D341Med (cell line): ENCODE measurements at places on chromosomes 7 and 10.
A peak's percentile ranks its signal among the peaks of the same experiment; 100 is the strongest.

GRCh38 chr10:113550365-113550764 lies 2.5 kb upstream of the HABP2 start:
- DNase-seq: no peak

DNA sequence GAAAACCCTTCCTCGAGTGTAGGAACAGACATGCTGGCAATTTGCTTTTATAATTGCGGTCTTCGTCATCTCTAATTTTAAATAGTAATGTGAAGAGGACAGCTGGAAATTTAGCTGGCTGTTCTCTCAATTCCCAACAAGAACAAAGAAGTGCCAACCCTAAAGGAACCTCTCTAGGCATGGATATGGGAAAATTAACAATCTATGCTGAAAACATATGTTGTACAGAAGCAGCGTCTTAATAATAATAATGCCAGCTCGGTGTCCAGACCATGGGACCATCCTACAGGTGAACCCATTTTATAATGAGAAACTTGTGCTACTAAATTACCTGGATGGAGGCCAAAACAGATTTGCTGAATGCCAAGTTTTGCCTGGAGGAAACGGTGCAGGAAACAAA lies 641.4 kb upstream of the MGMT start:
- no peak for DNase-seq

- DNase-seq: no peak
Measured at GRCh38 chr10:88045656-88046415, 182.4 kb downstream of the PTEN start.

DNA sequence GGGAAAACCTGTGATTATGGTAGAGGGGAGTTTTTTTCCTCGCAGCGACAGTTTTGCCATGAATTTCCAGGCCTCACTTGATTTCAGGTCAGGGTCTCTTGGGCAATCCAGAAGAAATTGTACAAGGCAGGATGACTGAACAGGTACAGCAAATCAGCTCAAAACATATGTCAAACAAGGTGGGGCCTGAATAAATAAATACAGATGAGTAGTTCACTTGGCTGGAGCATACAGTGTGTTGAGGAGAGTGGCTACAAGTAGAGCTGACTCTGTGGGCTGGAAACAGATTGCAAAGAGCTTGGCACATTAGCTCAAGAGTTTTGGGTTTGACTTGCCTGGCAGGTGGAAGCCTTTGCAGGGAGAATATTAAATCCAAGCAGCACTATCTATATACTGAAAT lies 15.0 kb downstream of the GIMAP8 start:
- no peak for DNase-seq

DNA sequence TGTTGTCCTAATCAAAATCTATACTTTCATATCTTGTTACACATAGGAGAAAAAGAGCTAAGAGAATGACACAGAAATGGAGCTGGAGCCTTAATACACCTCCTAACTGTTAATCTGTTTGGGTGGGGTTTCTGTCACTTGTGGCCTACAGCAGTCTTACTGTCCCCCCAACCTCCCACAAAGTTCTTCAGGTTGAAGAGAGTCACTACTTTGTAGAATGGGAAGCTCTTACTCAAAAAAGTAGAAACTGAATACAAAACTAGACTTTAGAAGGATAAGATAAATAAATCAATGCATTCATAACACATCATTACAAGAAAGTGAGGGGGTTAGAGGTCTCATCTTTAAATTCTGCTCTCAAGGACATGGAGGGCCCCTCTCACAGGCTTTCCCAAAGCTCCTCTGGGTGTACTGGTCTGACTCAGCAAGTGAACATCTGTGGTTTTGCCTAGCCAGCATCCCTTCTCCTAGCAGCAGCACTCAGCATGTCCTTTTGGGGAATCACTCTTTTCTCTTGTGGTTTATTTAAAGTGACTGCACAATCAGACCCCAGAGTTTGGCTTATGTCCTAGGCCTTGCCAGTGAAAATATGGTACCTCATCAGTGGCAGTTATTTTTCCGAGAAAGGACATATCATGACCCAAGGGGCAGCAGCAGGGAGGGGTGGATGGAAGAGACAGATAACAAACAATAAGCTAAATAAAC lies 2.0 kb upstream of the BLVRA start:
- DNase-seq: no peak

DNA sequence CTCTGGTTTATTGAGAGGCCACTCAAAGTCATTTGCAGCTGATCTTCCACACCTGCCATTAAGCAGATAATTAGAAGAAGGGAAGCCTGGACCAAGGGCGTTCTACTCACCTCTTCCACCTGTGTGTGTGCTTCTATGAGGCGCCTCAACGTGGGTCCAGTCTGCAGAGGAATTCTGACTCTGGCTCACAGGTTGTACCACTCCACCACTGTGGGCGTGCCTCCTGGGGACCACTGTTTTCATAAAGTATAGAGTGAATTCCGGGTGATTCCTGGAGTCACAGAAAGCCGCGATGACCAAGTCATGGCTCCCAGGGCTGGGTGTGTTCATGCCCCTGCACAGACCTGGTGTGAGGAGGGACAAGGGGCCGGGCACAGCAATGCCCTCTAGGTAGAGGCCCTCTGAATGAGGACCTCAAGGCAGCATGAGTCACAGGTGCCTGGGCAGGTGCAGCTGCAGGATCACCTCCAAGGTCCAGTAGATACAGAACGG lies 408.3 kb upstream of the MGMT start:
- no peak for DNase-seq

- DNase-seq: no peak
Measured at GRCh38 chr10:72351479-72351878, 3.2 kb downstream of the DNAJB12 start.

- DNase-seq: no peak
Measured at GRCh38 chr10:20623546-20623945, 273.6 kb downstream of the NEBL start.

GRCh38 chr10:95278061-95278988 lies 12.5 kb downstream of the PDLIM1 start:
- no peak for DNase-seq

DNA sequence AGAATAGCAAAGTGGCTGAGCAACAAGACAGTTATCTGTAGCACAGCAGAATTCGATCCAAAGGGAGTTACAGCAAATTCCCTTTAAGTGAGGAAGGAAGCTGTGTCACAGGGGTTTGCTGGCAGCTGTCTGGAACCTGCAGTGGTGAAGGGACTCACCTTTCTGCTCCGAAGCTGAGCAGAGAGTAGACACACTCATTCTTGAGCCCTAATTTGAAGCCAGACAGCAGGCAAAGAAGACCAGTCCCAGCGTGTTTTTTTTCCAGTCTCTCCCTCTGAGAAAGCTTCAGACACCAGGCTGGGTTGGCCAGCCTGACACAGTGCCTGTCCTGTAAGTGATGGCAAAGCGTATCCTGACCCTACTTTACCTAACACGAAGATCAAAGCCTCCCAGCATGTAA lies 210.7 kb downstream of the TRIL start:
- no peak for DNase-seq

GRCh38 chr7:154844955-154845354 lies 158.0 kb downstream of the PAXIP1 start:
- no peak for DNase-seq

- no peak for DNase-seq
Measured at GRCh38 chr7:12596225-12596790, 25.8 kb downstream of the SCIN start.

DNA sequence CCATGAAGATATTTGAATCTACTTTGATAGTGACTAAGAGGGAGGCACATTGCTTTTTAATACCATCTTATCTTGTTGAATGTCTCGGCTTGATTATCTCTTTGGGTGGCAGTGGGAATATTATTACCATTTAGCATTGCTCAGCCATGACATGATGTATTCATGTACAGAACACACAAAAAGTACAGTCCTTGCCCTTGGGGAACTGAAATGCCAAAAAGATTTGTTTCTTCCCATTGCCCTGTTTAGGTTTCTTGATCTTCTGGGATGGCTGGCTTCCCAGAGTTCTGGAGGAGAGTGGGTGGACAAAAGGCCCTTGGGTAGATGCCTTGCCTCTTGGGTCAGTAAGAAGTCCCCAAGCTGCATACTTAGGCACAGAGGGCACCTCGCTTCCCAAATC lies 23.8 kb downstream of the SUFU start:
- no peak for DNase-seq

DNA sequence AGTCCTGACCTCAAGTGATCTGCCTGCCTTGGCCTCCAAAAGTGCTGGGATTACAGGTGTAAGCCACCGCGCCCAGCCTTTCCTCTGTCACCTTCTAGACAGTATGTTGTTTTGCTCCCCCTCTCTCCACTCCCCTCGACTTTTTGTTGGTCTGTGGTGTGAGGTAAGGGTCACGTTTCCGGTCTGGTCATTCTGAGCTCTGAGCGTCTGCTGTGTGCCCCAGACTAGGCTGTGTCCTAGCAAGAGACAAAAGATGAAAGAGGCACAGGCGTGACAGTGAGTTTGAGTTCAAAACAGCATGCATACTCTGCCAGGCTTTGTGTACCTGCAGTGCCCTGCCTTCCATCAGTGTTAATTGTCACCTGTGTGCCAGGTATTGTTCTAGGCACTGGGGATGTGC lies 87.4 kb upstream of the PPIF start:
- DNase-seq: no peak

- DNase-seq: no peak
Measured at GRCh38 chr10:35913628-35914027, 271.5 kb upstream of the FZD8 start.

GRCh38 chr10:91210435-91210834 lies 10.0 kb upstream of the PCGF5 start:
- DNase-seq: no peak

- DNase-seq: no peak
Measured at GRCh38 chr7:15794801-15795200, 108.3 kb upstream of the MEOX2 start.

GRCh38 chr10:88243836-88244730 lies 339.0 kb downstream of the RNLS start:
- no peak for DNase-seq

DNA sequence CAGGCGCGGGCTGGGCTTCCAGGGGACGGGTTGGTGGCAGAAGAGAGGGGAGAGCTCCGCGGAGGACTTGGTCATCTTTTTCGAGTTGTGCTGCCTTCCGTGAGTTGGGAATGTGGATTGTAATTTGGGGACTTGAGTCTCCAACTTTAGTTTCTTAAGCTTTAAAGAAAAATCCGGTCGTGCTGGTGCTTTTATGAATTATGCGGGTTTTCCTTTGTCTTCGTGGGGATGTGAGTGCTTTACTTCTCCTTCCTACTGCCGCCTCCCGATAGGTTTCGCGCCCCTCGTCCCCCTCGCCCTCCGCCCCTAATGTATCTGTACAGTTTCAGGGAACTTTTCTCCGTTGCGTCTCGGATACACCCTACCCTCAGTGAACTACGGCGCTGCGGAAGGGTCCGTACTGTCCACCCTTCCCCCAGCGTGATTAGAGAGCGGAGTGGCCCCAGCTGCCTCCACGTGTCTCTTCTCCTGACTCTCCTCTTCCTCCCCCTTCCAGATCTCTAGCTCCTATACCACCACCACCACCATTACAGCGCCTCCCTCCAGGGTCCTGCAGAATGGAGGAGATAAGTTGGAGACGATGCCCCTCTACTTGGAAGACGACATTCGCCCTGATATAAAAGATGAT lies 649 bp downstream of the SCD start:
- no peak for DNase-seq

GRCh38 chr7:70694434-70694970 lies 437.4 kb upstream of the GALNT17 start:
- DNase-seq: peak; percentile 65

DNA sequence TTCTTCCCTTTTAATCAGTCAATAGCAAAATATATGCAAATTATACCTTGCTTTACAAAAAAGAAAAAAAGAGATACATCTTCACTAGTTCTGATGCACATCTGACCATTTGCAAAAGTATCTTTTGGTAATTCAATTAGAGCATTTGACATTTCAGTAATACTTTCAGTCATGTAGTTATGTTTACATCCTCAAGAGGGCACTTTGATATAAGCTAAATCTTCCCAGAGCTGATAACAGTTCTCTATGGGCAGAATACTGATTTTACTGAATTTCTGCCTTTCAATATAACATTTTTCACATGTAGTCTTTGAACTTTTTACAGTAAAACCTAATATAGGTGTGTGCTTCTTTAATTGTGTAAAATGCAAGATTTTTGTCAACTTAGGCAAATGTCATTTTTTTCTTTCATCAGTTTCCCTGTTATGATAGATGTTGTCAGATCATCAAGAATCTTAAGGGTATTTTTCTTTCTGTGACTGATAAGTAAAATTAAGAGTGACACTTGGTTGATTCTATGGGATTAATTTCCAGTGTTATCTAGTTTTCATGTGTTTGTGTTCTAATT lies 703.5 kb upstream of the SEMA3D start:
- DNase-seq: peak; percentile 27

GRCh38 chr7:83856094-83856493 lies 207.2 kb upstream of the SEMA3E start:
- DNase-seq: no peak

GRCh38 chr7:41567731-41568114 lies 135.2 kb downstream of the INHBA start:
- no peak for DNase-seq

DNA sequence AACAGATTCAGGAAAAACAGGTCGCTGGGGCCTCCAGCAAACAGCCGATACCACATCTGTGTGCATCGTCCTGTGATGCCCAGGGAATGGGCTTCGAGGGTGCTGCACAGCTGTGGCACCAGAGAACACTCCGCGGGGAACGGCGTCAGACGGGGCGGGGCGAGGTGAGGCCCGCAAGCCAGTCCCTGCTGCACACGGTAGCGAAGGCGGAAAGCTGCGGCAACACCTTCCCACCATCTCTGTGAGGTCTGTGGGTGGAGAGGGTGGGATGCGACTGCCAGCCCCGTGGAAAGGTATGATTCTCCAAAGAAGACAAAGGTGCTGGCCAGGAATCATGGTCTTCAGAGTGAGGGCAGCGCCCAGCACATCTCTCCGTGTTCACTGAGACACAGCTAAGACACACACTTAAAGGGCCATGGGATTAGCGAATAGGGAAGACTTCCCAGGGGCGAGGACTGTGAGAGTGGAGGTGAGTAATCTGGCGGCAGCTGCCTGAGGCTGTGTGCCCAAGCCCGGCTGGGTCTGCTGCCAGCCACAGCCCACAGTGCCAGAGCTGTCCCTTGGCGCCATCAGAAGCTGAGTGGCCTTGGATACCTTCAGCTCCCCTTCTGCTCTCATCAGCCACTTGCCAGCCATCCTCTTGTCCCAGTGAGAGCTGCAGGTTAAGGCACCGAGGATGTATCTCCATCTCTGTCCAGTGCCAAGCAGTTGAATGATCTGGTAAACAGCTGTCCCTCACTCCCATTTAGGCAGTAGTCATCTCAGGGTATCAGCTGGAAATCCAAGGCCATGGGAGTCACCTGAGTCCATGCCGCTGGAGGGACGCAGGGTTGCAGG lies 17.6 kb downstream of the PRKAG2 start:
- no peak for DNase-seq

- DNase-seq: no peak
Measured at GRCh38 chr7:157558875-157559595, 222.2 kb downstream of the DNAJB6 start.

- DNase-seq: no peak
Measured at GRCh38 chr7:154519229-154519628, 467.0 kb downstream of the DPP6 start.

DNA sequence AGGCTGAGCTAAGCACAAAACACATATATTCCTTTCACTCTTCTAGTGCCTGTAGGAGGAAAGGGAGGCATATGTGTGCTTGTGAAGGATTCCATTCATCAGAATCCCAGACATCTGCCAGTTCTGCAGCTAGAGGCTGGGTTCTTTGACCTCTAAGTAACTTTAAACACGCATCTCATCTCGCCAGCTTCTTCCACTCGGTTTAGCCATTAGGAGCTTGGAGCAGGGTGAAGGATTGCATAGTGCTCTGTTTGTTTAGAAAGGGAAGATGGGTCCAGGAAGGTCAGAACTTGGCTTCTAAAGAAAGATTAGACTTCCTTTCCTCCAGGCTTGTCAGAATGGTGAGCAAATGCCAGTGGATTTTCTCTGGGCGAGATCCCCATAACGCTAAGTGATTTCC lies 43.6 kb downstream of the HK1 start:
- DNase-seq: no peak

- no peak for DNase-seq
Measured at GRCh38 chr10:69807122-69807521, 5.4 kb downstream of the COL13A1 start.
